Activated effector memory CD4-positive, alpha-beta T cell treated with anti-CD3 and anti-CD28 coated beads, Interleukin-2, amount 50 U/mL, for 16 hours (primary cell): ENCODE measurements at places on chromosomes 12 and 14.

GRCh38 chr12:104769144-104769561, 188.9 kb downstream of the SLC41A2 start:
- DNase-seq, result no peak

DNA sequence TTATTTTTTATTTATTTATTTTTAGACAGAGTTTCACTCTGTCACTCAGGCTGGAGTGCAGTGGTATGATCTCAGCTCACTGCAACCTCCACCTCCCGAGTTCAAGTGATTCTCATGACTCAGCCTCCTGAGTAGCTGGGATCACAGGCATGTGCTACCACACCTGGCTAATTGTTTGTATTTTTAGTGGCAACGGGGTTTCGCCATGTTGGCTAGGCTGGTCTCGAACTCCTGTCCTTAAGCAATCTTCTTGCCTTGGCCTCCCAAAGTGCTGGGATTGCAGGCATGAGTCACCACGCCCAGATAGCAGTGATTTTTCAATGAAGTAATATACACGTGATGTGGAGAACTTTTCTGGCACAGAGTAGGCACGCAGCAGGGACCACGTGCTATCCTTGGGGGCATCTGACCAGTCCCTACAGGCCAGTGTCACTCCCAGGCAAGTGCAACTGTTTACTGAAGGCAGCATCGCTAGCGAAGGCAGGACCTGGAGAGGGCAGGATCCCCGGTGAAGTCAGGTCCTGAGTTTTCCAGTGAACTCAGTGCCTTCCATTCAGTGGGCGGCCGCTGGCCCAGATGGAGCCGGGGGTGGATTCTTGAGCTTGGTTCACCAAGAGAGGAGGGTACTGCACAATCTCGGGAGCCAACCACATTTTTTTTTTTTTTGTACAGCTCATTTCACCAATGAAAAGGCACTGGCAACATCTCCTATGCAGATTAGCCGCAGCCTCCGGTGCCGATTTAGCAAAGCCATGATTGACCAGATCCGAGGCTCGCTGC, 11.1 kb upstream of the CLMN start:
- DNase-seq, result no peak

DNA sequence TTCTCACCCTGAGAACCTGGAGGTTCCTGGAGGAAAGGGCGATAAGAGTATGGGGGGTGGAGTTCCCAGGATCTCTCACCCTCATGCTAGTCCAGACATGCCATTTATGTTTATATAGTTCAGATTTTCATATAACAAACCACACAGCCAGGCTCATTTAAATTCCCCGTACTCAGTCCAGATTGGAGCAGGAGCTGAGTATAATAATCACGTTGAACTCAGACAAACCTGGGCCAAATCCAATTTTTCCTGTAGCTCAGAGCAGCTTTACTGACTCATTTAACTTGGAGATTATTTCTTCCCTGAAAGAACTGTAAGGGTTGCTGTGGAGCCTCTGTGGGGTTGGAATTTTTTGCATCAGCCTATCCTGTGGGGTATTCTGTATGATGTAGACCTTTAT, 660.8 kb downstream of the TMEM121 start:
- no peak for DNase-seq

DNA sequence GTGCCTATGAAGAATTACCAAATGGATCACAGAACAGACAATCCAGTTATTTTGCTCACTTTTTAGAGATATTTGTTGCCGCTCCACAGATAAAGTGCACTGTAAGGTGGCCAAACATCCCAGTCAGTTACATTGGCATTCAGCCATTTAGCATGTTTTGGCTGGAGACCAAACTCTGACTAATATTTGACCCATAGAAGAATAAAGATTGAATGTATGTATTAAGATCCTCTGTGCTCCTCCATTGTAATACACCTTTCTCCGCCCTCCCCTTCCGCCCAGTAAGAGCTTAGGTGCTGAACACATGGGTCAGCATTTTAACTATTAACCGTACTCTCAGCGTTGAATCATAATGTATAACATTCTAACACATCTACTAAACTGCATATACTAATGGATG, 163.4 kb downstream of the ANO6 start:
- DNase-seq, result no peak

DNA sequence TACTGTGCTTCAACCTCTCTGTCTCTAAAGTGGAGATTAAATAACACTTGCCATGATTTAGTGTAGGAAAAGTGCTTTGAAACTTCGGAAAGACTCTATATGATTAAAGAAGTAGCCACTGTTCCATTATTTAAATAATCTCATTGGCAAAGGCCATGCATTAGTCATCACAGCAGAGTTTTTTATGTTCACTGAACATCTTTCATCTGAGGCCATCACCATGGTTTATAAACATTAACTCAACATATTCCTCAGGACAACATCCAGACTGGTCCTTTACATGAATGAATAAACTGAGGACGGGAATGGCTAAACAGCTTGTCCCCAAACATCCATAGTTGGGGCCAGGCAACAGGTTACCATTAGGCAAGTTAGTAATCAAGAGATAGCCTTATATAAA, 124.6 kb upstream of the FRMD6 start:
- no peak for DNase-seq

- no peak for DNase-seq
Observed at GRCh38 chr12:76909290-76909689, 30.5 kb upstream of the CSRP2 start.

DNA sequence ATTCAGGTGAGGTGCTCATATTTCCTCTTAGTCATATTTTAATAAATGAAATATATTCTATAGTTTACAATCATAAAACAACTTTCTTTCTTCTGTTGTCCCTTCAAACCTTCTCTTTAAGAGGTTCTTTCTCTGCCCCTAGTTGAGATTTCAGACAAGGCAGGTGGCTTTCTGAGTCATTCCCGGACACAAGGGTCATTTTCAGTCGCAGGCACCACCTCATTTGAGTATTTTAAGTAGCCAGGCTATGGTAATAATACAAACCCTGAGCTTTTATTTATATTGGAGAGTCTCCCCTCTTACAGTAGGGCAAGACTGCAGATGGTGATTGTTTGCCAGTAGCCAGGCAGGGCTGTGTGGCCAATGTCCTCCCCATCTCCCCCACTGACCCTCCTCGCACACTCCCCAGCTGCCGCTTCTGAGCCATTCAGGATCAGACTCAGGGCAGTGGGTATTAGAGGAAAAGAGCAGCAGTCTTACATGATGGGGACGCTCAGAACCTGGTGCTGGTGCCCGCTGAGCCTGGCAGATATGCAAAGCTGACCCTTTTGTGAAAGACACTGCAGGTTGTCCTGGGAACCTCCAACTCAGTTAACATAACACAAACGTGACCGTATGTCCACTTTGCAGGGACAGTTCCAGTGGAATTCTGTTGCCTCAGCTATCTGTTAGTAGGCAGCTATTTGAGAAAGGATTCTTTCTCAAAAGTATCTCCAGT, 101.1 kb upstream of the BCL2L14 start:
- DNase-seq, result no peak

DNA sequence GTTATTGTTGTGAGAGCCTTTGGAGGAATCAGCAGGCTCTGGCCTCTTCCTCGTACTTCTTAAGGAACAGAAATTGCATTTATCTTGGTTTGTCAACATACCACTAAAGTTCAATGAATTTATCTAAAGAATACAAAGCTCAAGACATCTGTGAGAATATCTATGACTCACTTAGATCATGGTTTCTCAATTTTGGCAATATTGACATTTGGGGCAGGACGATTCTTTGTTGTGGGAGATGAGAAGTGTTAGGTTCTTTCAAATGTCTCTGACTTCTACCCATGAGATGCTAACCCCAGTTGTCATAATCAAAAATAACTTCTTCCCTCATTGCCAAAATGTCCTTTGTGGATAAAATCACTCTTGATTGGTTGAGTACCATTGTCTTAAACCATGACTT, 1190.3 kb downstream of the GALC start:
- no peak for DNase-seq

DNA sequence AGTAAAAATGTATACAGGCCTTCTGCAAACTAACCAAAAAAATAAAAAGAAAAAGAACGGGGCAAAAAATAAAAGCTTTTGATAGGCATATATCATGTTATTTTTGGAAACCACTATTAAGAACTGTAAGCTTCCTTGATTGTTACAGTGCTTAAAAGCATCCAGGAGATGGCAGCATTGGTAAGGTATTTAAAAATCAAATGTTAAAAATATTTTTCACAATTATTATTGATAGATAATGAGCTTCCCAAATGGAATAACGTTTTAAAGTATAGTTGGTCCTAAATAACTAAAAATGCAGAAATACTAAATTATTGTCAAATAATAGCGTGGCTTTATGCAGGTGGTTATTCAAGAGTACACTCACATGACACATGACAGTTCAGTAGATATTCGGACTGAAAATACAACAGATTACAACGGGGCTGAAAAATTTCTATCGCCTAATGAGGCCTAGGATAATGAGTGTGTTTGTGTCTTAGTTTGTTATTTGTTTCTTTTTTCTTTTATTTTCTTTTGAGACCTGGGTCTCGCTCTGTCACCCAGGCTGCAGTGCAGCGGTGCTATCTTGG, 127.2 kb upstream of the ATF7IP start:
- DNase-seq, result no peak

DNA sequence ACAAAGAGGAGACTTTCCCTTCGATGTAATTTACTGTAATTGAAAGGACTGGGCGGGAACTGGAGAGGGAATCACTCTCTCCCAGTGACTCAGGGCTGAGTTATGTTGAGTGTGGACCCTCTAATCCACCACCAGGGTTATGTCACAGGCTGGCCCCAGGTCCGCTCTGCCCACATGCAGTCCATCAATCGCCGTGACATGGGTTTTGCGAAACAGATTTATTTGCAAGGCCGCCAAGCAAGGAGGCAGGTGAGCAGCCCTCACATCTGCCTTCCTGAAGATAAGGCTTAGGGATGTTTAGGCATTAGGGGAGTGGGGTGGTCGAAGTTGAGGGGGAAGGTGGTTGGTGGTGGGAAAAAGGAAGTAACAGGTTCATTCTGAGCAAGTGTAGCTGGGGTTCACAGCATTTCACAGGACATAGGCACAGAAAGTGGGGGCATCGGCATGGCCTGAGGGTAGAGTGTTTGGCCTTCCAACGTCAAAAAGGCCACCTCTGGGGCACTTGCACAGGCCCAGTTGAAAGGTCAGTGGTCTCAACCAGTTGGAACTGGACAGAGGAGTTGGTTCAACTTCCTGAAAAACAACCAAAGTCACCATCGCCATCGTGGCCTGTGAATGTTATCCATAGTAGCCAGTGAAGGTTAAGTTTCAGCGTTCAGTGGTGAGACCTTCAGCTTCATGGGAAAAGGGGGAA, 66.9 kb downstream of the DNAH10 start:
- no peak for DNase-seq

DNA sequence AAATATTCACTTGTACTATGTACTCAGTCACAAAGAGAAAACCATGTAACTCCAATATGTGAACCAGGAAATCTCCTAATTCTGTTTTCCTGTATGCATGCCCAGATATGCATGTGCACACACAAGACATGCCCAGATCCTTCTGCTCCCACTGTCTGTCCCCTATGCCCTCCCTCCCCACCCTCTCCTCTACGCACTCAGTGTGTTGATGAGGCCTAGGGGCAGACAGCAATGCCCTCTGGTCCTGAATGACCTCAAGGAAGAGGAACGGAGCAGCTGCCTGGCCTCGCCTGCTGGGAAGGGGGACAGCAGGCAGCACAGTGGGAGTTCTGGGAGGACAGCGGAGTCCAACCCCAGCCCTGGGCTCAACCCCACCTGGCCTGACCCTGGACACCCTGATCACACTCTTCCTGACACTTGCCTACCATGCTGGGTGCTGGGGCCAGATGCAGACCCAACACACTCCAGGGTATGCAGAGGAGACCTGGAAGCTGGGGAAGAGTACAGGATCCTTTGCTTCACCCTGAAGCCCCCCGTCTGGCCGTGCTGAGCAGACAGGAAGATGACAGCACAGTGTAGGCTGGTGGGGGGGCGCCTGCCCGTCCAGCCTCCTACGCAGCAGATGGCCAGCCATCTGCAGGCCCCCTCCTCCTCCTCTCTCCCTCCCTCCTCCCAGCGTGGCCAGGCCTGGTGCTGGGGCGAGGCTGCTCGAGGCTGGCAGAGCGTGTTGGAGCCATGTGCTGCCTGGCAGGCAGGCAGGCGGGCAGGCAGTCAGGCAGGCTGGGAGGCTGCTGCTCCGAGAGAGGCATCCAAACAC, 106.6 kb upstream of the NCOR2 start:
- no peak for DNase-seq

DNA sequence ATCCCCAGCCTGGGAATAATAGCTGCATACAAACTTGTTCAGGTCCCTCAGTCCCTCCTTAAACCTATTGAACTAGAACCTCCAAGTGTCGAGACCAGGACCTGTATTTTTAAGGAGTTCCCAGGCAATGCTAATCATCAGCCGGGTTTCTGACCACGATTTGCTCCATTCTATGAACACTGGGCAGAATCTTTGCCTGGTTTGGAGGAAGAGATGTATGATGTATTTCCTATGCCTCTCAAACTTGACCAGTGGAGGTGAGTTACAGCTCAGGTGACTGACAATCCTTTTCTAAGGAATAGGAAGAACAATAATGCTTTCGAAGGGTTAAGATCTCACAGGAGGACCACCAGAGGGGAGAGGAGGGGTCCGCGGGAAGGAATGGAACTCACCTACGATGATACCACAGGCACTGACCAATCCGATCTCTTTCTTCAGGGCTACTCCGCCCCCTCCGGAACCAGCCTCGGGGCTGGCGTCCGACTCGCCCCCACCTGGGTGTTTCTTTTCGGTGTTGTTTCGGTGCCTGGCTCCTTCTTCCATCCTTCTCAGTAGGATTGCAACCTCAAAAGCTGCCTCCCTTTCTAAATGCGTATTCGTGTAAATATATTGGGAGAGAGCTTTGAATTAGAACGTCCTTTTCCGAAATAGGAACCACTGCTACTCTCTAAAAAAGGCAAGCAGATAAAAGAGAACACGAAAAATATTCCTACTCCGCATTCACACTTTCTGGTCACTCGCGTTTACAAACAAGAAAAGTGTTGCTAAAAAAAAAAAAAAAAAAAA, 895 bp downstream of the SLC7A8 start:
- DNase-seq, result peak; percentile 76

- no peak for DNase-seq
Observed at GRCh38 chr12:17456486-17456885, 633.5 kb downstream of the RERGL start.

GRCh38 chr12:116727261-116727660, 10.6 kb downstream of the SPRING1 start:
- DNase-seq, result no peak

GRCh38 chr12:111482462-111482861, 76.7 kb downstream of the SH2B3 start:
- DNase-seq, result no peak

DNA sequence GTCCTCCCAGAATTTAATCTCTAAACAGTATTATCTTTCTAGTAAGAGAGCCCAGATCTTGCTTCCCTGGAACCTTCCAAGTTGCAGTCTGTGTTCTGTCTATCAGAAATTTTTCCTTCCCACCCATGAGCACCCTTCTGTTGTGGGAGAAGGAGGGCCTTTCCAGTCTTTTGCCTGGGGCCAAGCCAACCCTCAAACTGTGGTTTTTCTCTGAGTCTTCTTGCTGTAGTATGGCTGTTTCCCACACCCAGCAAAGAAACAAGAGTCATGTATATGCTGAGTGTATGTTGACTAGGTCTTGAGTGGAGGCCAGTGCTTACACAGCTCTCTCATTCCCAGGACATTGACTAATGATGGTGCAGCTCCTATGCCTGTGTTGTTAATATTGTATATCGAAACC, 104.5 kb downstream of the TGFB3 start:
- DNase-seq, result no peak

- no peak for DNase-seq
Observed at GRCh38 chr14:36339816-36340215, 19.4 kb upstream of the MBIP start.

- DNase-seq, result no peak
Observed at GRCh38 chr14:87996291-87996592, 3.3 kb upstream of the GALC start.
